Uterus (tissue), 4 donors: ENCODE measurements at places on chromosomes 7 and 10. TPM values are rescaled to one million over a fixed set of nuclear protein-coding genes. Genes with fewer than 3 reads are reported as not detected.

- H3K36me3 ChIP-seq = no peaks in the 10 kb centered on the region
- H3K4me1 ChIP-seq = no peaks in the 10 kb centered on the region
- H3K27ac ChIP-seq = no peak overlapping the region
- no peaks in the 10 kb centered on the region for H3K27me3 ChIP-seq
Observed at GRCh38 chr10:49050906-49051305, 64.4 kb downstream of the VSTM4 start.

GRCh38 chr7:155864271-155864985, 52.2 kb upstream of the SHH start:
- H3K36me3 ChIP-seq = no peaks in the 10 kb centered on the region
- H3K4me3 ChIP-seq = no peak overlapping the region
- no peak overlapping the region for H3K27ac ChIP-seq
- no peaks in the 10 kb centered on the region for H3K4me1 ChIP-seq
- H3K27me3 ChIP-seq = no peaks in the 10 kb centered on the region

DNA sequence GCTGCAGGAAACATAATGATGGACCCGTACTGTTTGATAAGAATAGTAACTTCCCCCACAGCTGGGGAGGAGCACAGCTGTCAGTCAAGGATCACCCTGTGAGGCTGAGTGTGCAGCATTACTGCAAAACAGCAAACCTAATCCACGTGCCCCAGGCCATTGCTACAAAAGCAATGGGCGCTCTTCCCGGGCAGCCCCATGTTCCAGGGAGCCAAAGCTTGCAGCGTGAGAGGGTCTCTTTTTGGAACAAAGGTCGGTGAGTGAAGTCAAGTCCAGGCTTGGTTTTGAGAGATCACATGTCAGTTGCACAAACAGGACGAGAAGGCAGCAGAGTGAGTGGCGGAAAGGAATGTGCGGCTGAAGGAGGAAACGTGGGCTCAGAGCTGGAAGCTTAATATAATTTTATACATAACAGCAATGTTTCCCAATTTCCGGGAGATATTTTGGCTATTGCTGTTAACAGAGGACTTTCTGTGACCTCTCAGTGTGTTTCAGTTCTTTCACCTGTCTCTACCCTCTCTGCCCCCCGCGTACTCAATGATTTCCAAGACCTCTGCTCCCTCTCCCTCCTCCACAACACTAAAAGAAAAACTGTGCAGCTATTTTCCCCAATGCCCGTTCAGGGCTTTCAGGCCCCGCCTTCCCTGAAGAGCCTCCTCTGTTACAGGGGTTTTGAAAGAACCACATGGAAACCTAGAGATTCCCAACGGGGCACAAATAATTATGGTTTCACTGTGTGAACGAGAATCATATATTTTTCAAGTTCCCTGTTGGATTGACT, 128.9 kb downstream of the MTPAP start:
- H3K4me1 ChIP-seq = no peaks in the 10 kb centered on the region

DNA sequence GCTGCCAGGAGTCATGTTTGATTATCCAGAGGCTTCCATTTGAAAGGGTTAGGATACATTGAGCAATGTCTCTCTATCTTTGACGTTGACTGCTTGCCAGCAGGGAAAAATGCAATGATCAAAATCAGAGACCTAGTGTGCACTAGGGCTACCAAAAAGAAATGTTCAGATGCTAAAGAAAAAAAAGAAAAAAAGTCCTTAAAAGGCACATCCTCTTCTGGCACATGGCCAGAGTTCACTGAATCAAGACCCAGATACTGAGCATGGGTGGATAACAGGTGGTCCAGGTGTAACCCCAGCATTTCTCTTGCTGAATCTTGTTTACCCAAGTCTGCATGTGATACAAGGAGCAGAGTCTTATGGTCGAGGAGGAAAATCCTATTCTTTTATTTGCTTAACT, 899.3 kb downstream of the SORCS3 start:
- no peaks in the 10 kb centered on the region for H3K36me3 ChIP-seq
- no peak overlapping the region for H3K4me3 ChIP-seq
- H3K27ac ChIP-seq = no peak overlapping the region

DNA sequence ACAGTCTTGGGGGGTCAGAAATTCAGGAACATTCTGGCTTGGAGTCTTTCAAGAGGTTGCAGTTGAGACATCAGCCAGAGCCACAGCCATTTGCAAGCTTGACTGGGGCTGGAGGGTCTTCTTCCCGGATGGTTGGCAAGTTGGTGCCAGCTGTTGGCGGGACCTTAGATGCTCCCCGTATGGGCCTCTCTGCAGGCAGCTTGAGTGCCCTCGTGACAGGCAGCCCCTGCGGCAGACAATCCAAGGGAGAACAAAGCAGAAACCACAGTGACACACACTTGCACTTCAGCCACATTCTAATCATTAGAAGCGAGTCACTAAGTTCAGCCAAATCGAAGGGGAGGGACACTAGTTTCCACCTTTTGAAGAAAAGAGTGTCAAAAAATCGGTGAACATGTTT, 59.4 kb upstream of the MXI1 start:
- no peaks in the 10 kb centered on the region for H3K27me3 ChIP-seq
- H3K36me3 ChIP-seq = no peaks in the 10 kb centered on the region
- H3K4me1 ChIP-seq = no peaks in the 10 kb centered on the region
- DNase-seq = no peak

DNA sequence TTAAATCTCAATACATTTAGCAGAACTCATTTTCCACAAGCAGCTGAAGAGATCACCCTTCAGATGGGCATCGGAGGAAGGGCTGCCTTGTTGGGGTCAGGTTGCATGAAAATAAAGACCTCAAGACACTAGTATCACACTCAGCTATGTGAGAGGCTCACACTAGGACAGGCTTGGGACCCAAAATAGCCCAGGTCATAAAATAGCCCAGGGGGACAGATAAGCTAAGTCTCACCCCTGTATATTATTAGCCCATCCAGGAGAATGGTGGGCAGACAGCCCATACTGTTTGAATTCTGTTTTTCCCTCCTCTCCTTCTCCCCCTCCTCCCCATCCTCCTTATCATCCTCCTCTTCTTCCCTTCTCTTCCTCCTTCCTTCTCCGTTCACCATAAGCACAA, 415.1 kb upstream of the C7orf33 start:
- H3K4me1 ChIP-seq = no peaks in the 10 kb centered on the region
- no peaks in the 10 kb centered on the region for H3K27me3 ChIP-seq
- DNase-seq = no peak
- no peak overlapping the region for H3K4me3 ChIP-seq

GRCh38 chr10:67790534-67791408, 47.2 kb downstream of the DNAJC12 start:
- no peaks in the 10 kb centered on the region for H3K4me1 ChIP-seq
- no peak for DNase-seq
- H3K36me3 ChIP-seq = no peaks in the 10 kb centered on the region
- H3K4me3 ChIP-seq = no peak overlapping the region
- H3K27me3 ChIP-seq = no peaks in the 10 kb centered on the region

ARHGEF35 gene
- 4.6 TPM for total RNA-seq

GRCh38 chr10:7365027-7365745, 45.6 kb downstream of the SFMBT2 start:
- H3K27ac ChIP-seq = no peak overlapping the region
- H3K27me3 ChIP-seq = no peaks in the 10 kb centered on the region
- no peaks in the 10 kb centered on the region for H3K36me3 ChIP-seq
- DNase-seq = no peak
- no peaks in the 10 kb centered on the region for H3K4me1 ChIP-seq
- H3K4me3 ChIP-seq = no peak overlapping the region

SEPHS1 gene
- total RNA-seq = 11.2 TPM

- no peak overlapping the region for H3K27ac ChIP-seq
- H3K4me1 ChIP-seq = no peaks in the 10 kb centered on the region
- no peaks in the 10 kb centered on the region for H3K27me3 ChIP-seq
- no peak overlapping the region for H3K4me3 ChIP-seq
Observed at GRCh38 chr10:67114945-67115344, 189.1 kb downstream of the LRRTM3 start.
